Placental epithelial cell (primary cell): ENCODE measurements at places on chromosomes 5 and 9. TPM values are rescaled to one million over a fixed set of nuclear protein-coding genes. Genes with fewer than 3 reads are reported as not detected.

MRPS27 gene
- 91.5 and 101 TPM in 2 replicates for total RNA-seq

ANKRD20A1 gene
- total RNA-seq = under 0.01 TPM in 2 replicates

TRPM3 gene
- total RNA-seq = 0.39 and 0.43 TPM in 2 replicates

SLU7 gene
- total RNA-seq = 38.1 and 64.0 TPM in 2 replicates

IL33 gene
- 0.43 TPM in 1 of 2 replicates, not detected in the other for total RNA-seq

PHF24 gene
- 0.39 and 0.65 TPM in 2 replicates for total RNA-seq

PCDHGA3 gene
- total RNA-seq = 0.33 and 1.2 TPM in 2 replicates

SERINC5 gene
- 16.7 and 19.2 TPM in 2 replicates for total RNA-seq

PAIP2 gene
- 42.0 and 64.0 TPM in 2 replicates for total RNA-seq

GCNT4 gene
- 7.5 and 17.6 TPM in 2 replicates for total RNA-seq

MAMDC4 gene
- 3.0 and 3.5 TPM in 2 replicates for total RNA-seq

PRELID2 gene
- 13.8 and 27.5 TPM in 2 replicates for total RNA-seq

PCDHB16 gene
- total RNA-seq = under 0.01 and 0.11 TPM in 2 replicates

PRSS3 gene
- 0.79 and 8.6 TPM in 2 replicates for total RNA-seq
